ENCODE measurements at places on chromosomes 7 and 10.

GRCh38 chr7:155677688-155678087 lies 33.2 kb downstream of the RBM33 start:
- no peak for DNase-seq

DNA sequence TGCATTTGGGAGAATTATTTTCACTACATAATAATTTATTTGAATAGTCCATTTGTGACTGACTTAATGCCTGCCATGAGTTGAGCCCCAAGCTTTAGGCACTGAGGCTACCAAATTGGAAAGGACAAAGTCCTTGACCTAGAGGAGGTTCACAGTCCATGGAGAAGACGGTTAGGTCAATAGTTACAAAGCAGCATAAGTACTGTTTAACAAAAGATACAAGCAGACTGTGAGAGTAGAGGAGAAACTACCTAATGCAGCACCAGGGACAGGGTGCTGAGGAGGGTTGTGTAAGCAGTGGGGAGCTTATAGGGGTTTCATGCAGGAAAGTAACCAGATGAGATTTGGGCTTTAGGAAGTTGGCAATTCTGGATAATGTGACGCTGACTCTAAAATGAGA lies 139.2 kb downstream of the LCOR start:
- no peak for DNase-seq

- DNase-seq = no peak
Measured at GRCh38 chr10:28892818-28893547, 215.7 kb downstream of the BAMBI start.

DNA sequence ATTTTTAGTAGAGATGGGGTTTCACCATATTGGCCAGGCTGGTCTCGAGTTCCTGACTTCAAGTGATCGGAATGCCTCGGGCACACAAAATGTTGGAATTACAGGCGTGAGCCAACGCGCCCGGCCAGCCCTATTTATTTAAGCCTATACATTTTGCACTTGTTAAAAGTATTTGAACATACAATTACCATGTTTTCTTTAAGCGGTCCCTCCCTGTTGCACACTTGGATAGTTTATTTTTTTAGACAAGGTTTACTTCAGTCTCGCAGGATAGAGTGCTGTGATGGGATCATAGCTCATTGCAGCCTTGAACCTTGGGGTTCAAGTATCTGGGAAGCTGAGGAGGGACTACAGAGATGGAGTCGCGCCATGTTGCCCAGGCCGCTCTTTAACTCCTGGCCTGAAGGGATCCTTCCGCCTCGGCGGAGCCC lies 35.7 kb upstream of the SRRM3 start:
- DNase-seq = no peak

GRCh38 chr7:36075561-36075960 lies 77.5 kb upstream of the EEPD1 start:
- DNase-seq = no peak

- no peak for DNase-seq
Measured at GRCh38 chr7:70717553-70718329, 414.2 kb upstream of the GALNT17 start.
